Activated T-cell treated with anti-CD3 and anti-CD28 coated beads, Interleukin-2, amount 50 U/mL, for 4 hours (primary cell): ENCODE measurements at places on chromosomes 5 and 9.
A peak's percentile ranks its signal among the peaks of the same experiment; 100 is the strongest.

GRCh38 chr9:129339539-129340157, 161.6 kb upstream of the IER5L start:
- no peak for DNase-seq

DNA sequence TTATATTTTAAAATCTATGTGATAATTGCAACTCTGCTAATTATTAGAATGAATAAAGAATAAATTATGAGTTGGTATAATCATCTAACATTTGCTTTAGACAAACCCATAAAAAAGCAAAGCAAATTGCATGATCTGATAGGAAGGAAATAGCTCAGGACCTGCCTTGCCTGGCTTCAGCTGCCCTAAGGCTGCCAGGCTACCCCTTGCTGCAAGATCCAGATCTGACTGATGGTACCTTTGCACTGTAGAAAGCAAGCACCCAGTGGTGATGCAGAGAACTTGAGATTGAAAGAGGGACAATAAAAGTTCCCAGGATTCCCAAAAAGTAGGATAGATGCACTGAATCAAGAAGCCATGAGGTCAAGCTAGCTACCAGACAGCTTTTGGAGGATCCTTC, 100.9 kb upstream of the FSTL4 start:
- no peak for DNase-seq

- DNase-seq, result no peak
Measured at GRCh38 chr5:33332804-33333203, 108.0 kb upstream of the TARS1 start.

GRCh38 chr9:123749580-123750202, 180.2 kb downstream of the DENND1A start:
- no peak for DNase-seq

GRCh38 chr5:102537011-102537410, 38.2 kb upstream of the SLCO6A1 start:
- no peak for DNase-seq

GRCh38 chr5:172274951-172275753, 8.4 kb downstream of the UBTD2 start:
- DNase-seq, result peak; percentile 52

GRCh38 chr5:143086908-143087637, 316.4 kb downstream of the NR3C1 start:
- DNase-seq, result no peak

GRCh38 chr9:132543960-132544359, 38.4 kb upstream of the BARHL1 start:
- no peak for DNase-seq

GRCh38 chr5:8340739-8341344, 471.9 kb downstream of the MTRR start:
- no peak for DNase-seq

- DNase-seq, result no peak
Measured at GRCh38 chr5:27124590-27124989, 86.2 kb upstream of the CDH9 start.

DNA sequence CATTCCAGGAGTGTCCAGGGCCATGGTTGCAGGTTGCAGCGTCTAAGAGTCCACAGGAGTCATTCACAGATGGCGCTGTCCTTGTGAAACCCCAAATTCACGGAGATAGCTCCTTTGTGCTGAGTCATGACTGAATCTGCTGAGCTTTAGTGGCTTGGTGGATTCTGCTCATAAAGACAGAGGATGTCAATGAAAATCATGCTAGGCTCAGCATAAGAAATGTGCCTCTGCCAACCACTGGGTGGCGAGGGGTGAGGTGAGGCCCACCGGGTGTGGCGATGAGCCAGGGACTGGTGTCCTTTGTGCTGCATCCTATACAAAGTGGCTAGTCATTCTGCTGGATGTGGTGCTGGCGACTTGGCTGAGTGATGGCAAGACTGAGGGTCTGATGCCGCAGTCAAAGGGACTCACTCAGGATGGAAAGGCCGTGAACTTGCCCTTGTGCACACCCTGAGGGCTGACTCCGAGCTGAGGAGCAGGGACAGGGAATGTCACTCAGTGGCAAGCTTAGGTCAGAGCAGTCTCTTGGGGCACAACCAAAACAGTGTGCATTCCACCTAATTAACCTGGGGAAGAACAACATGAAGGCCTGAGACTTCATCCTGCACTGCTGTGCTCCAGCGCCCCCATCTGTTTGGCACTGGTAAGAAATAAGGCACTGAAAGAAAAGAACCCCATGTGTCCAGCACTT, 71.5 kb downstream of the DAP start:
- no peak for DNase-seq

DNA sequence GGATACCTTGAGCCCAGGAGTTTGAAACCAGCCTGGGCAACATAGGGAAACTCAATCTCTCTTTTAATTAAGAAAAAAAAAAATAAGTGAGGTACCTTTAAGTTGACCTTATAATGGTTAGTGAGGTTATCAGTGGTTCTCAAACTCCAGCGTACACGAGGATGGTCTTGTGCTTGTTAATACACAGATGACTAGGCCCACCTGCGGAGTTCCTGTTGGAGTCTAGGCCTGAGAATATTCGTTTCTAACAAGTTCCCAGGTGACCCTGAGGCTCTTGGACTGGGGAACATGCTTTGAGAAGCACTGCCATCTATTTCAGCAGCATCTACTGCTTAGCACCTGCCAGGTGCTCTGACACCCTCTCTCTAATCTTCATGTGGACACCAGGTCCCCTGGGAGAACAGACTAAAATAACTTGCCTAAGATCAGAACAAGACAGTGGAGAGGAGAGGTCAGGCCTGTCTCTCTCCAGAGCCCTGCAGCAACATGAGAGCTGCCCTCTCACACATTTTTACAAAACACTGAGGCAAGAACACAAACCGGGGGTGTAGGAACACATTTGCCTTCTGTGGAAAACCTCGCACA, 24.6 kb downstream of the TLE1 start:
- DNase-seq, result no peak

DNA sequence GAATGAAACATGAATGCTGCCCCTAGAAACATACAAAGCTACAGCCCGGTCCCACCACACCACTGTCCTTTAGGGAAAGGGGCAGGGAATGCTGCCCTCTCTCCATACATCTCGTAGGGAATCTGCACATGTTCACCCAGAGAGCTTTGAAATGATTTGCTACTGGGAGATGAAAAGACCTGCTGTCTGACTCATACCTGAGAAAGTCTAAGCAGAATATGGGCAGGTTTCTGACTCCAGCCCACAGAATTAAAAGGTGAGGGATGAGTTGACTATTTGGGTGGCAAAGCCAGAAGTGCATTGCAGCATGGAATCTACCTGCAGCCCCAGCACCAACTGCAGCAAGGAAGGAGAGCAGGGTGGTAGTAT, 297.9 kb downstream of the TLE1 start:
- no peak for DNase-seq

- DNase-seq, result no peak
Measured at GRCh38 chr9:123863164-123863855, 66.6 kb downstream of the DENND1A start.

DNA sequence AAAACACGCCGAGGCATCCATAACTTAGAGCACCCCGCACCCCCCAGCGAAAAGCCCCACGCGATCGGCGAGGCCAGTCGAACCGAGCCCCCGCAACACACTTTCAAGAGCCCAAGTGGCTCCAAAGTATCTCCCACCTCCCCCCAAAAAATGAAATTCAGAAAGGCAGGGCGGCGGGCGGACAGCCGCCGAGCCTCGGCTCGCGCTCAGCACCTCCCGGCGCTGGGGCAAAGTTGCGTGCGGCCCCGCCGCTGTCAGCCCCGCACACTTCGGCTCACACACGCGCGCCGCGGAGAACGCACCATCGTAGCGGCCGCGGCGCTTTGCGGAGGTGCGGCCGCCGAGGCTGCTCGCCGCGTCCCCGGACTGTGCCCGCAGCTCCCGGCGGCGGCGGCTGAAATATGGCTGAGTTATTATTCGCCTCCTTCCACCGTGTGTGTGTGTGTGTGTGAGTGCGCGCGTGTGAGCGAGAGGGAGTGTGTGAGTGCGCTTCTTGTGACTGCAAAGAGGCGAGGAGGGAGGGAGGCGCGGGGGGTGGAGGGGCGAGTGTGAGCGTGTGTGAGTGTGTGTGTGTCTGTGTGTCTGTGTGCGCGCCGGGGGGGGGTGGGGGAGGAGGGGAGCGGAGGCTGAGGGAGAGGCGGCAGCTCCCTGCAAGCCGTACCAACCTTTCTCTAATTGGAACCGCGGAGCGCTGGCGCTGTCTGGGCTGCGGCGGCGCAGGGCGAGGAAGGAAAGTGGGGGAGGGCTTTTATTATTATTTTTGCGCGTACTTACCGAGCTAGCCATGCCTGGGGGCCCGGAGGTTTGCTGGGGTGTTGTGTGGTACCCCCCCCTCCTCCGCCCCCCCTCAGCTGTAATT, 599 bp downstream of the MLLT3 start:
- peak; percentile 74 for DNase-seq

GRCh38 chr5:148858106-148858505, 31.7 kb downstream of the ADRB2 start:
- no peak for DNase-seq

- DNase-seq, result no peak
Measured at GRCh38 chr5:117337064-117337749, 762.6 kb upstream of the SEMA6A start.

- no peak for DNase-seq
Measured at GRCh38 chr5:33892620-33893137, 889 bp upstream of the ADAMTS12 start.

GRCh38 chr5:90882448-90882847, 323.9 kb downstream of the ADGRV1 start:
- no peak for DNase-seq

GRCh38 chr9:109886617-109887016, 106.6 kb downstream of the PALM2AKAP2 start:
- no peak for DNase-seq

GRCh38 chr5:156815988-156816599, 34.0 kb upstream of the PPP1R2B start:
- no peak for DNase-seq

DNA sequence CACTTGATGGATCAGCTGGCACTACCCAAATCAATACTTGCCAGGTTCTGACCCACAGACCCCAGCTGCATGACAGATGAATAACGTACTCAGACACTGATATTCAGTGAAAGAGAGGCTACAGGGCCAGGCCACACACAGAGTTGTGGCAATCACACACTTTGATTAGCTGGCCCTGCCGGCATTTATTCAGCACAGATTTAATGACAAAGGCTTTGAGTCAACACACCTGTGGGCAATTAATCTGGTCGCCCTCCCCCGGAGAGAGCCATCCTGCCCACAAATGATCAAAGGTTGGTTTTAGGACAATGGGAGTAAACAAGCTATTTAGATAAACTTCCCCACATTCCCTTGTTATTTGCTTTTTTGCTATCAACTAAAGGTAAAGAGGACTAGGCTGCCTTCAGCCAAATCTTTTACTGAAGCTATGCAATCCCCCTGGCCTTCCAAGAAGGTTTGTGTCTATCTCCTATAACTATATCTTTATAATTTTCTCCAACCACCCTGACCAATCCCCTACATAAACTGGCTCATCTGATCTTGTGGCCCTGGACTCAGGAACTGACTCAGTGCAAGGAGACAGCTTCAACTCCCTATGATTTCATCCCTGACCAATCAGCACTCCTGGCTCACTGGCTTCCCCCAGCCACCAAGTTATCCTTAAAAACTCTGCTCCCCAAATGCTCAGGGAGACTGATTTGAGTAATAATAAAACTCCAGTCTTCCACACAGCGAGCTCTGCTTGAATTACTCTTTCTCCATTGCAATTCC, 12.7 kb upstream of the TRIM32 start:
- no peak for DNase-seq

DNA sequence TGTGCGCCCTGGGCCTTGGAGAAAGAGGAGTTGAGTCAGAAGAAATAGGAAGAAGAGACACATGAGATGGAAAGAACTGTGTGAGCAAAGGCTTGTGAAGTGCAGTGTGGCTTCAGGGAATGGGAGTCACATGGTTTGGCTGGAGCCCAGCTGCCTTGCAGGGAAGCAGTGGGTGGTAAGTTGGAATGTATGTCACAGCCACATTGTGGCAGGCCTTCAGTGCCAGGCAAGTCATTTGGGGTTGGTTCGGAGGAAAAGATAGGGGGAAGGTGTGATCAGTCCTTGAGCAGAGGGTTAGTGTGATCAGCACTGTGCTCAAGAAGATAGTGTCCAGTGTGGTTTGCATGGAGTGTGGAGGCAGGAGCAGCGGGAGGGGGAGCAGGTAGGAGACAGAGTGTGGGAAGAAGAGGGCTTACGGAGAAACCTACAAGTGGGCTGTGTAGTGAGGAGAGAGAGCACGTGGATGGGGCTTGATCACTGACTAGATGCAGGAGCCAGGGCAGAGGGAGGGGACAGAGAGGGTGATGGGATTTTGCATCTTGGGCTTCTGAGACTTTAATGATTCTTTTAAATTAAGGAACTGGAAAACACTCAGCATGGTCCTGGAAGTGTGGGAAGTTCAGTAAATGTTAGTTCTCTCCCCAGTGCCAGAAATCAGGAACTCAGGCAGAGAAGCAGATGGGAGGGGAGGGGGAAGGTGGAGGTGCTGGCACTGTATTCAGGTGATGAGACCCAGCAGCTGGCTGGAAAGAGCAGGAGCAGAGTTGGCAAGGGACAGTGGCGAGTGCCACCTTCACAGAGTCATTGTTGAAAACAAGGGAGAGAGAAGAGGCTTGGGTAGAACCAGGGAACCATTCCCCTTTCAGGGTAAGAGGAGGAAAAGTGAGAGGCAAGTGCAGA, 46.6 kb downstream of the ARHGAP26 start:
- DNase-seq, result no peak

DNA sequence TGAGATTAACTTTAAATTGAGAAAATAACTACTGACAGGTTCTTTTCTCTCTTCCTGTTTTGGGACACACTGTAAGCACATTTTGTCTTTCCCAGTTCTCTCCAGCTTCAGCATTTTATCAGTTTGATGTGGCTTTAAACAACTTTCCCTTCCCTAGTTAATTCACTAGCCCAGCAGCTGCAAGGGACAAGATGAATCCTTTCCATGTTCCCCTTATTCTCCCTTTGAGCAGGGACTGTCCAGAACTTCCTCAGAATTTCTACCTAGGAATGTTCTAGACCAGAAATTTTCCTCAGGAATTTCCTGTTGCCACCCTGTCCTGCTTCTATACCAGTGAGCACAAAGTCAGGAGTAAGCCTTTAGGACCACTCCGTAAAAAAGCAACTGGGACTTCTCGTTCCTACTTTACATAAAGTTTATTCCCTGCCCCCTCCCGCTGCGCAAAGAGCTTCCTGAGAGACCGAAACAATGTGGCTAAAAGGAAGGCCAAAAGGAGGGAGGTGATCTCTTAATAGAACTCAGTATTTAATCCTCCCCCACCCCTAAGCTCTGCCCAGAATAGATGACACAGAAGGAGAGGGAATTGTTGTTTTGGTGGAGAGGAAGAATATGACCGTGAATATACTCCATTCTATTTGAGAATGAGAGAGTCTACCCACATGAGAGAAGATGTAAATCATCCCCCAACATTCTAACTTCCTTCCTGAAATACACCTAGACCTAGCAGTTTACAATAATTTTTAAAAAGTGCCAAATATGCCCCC, 61.9 kb downstream of the GLIS3 start:
- DNase-seq, result no peak

GRCh38 chr5:94691949-94692348, 73.5 kb downstream of the SLF1 start:
- no peak for DNase-seq
